Fibroblast of skin of left biceps (primary cell): ENCODE measurements at places on chromosomes 7 and 10.

GRCh38 chr7:50679218-50680007, 103.3 kb downstream of the GRB10 start:
- no peak for DNase-seq

DNA sequence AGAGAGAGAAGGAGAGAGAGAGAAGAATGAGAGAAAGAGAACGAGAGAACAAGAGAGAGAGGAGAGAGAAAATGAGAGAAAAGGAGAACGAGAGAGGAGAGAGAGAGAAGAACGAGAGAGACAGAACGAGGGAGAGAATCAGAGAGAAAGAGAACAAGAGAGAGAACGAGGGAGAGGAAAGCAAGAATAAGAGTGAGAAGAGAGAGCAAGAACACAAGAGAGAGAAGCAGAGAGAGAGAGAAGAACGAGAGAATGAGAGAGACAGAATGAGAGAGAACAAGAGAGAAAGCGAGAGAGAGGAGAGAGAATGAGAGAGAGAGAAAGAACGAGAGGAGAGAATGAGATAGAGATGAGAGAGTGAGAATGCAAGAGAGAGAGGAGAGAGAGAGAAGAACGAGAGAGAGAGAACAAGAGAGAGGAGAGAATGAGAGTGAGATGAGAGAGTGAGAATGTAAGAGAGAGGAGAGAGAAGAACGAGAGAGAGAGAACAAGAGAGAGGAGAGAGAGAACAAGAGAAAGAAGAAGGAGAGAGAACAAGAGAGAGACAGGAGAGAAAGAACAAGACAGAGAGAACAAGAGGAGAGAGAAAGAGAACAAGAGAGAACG, 68.2 kb downstream of the ASB13 start:
- no peak for DNase-seq

GRCh38 chr7:38276096-38276877, 2.9 kb upstream of the TARP start:
- no peak for DNase-seq

- no peak for DNase-seq
Observed at GRCh38 chr7:69585169-69585568, 13.1 kb upstream of the AUTS2 start.

DNA sequence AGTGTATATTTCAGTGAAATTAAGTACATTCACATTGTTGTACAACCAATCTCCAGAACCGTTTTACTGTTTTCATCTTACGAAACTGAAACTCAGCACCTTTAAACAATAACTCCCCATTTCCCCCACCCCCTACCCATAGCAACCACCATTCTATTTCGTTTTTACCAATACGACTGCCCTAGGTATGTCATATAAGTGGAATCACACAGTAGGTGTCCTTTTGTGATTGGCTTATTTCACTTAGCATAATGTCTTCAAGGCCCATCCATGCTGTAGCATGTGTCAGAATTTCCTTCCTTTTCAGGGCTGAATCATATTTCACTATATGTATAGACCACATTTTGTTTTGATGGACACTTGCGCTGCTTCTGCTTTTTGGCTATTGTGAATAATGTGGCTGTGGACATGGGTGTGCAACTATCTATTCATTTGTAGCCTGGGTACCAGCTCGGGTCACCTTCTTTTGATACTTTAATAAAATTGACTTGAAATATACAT, 34.3 kb upstream of the DLG5 start:
- no peak for DNase-seq

DNA sequence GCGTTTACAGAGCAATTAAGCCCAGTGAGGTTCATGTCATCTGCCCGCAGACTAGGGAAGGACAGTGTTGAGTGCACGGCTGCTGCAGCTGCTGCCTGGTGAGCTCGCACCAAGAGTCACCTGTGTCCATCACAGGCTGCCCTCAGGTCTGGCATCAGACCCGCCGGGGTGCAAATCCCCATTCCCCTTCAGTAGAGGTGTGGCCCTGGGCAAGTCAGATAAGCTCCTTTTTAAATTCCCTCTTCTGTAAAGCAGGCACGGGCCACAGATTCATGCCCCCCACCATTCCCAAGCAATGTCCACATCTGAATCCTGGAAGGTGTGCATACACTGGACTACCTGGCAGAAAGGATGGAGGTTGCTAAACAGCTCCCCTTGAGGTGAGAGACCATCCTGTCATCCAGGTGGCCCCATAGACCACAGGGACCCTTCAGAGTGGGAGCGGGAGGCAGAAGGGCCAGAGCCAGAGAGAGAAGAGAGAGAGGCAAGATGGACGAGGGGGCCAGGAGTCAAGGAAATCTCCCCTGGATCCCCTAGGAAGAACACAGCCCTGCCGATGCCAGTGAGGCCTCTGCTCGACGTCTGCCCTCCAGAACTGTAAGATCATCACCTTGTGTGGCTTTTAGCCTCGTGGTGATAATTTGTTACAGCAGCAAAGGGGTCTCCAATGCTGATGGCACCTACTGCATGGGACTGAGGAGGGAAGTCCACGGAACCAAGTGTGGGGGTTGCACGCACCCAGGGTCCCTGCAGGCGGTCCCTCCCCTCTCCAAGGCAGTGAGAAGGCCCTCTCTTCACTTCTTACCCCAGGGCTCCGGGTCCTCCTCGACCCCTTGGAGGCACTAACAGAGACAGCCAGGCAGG, 168.8 kb downstream of the TCERG1L start:
- DNase-seq: no peak

GRCh38 chr7:144519925-144520324, 116.4 kb upstream of the NOBOX start:
- DNase-seq: no peak

DNA sequence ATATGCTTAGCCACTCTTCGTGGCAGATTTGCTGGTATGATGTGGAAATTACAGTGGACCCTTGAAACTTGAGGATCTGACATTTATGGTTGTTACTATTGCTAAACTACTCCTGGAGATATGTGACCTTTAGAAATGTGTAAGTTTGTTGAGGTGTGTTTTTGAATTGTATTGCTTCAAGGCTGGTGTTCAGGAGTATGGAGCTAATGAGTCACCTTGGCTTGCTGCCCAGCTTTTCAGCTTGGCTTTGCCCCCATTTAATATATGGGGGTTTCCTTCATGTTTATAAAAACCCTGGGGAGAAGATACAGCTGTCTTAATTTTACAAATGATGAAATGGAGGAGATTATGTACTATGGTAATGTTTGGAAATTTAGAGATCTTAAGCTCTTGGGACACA, 11.6 kb downstream of the HBP1 start:
- peak; percentile 76 for DNase-seq

DNA sequence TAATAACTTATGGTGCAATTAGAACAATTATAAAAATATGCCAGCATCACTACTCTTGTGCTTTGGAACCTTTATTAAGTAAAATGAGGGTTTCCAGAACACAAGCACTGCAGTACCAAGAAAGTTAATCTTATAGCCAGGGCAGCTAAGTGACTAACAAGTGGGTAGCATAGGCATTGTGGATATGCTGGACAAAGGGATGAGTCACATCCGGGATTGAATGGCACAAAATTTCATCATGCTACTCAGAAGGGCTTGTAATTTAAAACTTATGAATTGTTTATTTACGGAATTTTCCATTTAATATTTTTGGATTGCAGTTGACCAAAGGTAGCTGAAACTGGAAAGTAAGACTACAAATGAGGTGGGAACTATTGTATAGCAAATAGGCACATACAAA, 250.6 kb downstream of the C7orf25 start:
- no peak for DNase-seq

GRCh38 chr7:131106681-131107336, 220.9 kb upstream of the MKLN1 start:
- no peak for DNase-seq

- no peak for DNase-seq
Observed at GRCh38 chr10:13792006-13792405, 205.2 kb downstream of the PRPF18 start.

GRCh38 chr7:16685535-16685934, 39.6 kb downstream of the BZW2 start:
- no peak for DNase-seq

GRCh38 chr7:557558-557881, 37.9 kb upstream of the PDGFA start:
- no peak for DNase-seq

DNA sequence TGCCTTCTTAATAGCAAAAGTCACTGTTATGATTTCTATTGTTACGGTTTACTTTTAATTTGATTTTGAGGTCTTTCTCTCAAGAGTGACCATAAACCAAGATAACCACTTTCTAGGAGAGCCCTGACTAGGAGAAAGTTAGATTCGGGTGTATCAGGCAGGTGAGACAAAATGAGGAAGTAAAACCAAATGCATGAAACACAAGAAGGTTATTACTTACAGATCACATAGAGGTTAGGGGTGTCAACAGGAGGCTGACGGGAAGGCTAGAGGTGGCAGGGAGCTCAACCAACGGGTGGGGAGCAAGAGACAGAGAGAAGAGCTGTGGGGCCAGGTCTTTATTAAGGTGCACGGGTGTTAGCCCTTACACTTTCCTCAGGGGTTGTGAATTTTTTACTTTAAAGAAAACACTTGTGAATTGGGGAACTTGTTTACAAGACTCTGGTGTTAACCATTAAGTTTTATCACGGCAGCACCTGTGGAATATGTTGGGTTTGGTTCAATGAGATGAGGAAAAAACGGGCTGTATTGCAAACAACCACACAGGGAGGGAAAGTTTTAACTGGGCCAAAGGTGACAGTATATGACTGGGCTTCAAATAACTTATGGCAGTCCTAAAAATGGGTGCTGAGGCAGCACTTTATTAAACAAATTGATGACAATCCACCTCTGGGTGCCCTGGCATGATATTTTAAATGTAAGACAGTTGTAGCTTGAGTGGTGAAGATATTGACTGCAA, 154.9 kb downstream of the SDHAF3 start:
- no peak for DNase-seq

GRCh38 chr7:151373599-151373998, 32.0 kb downstream of the NUB1 start:
- no peak for DNase-seq

DNA sequence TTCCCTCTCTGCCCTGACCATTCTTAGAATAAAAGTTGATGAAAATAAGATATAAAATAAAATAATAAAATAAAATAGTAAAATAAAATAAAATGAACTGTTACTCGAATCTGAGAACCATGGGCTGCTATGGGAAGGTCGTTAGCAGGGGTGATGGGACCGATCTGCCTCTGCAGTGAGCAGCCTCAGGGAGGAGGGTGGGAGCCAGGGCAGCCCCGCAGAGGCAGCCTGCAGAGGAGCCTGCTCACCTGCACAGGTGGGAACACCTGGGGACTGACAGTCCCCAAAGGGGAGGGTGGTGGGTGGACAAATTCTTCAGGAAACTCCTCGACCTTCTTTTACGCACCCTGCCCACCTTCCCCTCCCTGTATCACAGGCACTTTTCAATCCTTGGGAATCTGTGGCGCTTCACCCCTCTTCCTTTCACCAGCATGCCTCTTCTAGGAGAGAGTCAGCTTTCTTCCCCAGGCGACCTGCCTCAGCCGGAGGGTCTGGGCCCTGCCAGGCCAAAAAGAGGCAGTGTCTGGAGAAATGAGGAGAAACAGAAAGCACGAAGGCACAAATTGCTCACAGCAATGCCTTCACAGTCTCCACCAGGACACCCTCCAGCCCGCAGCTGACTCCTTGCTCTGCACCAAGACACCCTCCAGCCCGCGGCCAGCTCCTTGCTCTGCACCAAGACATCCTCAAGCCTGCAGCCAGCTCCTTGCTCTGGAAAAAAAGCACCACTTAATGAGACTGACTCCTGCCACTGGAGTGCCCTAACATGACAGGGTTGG, 368.4 kb upstream of the SHH start:
- DNase-seq: no peak

DNA sequence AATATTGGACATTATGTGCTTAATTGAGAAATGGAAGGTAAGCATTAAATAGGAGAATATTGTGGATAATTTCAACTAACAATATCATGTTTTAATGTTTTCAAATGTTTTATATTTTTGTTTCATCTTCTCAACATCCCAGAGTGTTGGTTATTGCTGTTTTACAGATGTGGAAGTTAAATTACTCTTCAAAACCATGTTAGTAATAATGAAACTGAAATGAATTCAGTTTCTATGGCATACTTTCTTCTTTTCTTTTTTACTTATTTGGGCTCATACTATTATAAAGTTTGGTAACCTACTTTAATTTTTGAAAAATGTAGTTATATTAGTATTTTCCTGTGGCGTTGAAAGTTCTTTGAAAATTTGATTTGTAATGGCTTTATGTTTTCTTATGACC, 4.2 kb downstream of the GLRX3 start:
- no peak for DNase-seq

GRCh38 chr7:138226001-138226476, 149.8 kb downstream of the AKR1D1 start:
- no peak for DNase-seq

- DNase-seq: peak; percentile 26
Observed at GRCh38 chr10:114684084-114684821, 26.2 kb upstream of the ABLIM1 start.

DNA sequence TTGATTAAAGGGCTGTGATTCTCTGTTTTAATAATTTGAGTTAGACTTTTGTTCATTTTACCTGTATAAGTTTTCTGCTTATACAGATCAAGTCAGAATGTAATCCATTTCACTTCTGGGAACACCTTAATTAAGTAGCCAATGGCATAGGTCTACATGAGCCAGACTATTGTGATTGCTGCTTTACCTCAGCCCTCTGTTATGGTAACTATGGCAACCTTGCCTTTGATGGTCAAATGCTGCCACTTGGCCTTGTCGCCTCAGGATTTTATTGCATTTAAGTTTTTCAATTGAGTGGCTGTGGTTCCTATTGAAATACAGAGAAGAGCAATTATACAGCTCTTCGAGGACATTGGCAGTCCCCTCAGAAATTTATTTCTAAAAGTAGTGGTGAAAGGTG, 64.3 kb upstream of the TMEM106B start:
- DNase-seq: no peak

GRCh38 chr7:64881461-64882287, 21.4 kb upstream of the ZNF273 start:
- no peak for DNase-seq

- no peak for DNase-seq
Observed at GRCh38 chr7:55343860-55344606, 21.1 kb upstream of the LANCL2 start.

- no peak for DNase-seq
Observed at GRCh38 chr10:130781623-130782022, 529.9 kb downstream of the TCERG1L start.

DNA sequence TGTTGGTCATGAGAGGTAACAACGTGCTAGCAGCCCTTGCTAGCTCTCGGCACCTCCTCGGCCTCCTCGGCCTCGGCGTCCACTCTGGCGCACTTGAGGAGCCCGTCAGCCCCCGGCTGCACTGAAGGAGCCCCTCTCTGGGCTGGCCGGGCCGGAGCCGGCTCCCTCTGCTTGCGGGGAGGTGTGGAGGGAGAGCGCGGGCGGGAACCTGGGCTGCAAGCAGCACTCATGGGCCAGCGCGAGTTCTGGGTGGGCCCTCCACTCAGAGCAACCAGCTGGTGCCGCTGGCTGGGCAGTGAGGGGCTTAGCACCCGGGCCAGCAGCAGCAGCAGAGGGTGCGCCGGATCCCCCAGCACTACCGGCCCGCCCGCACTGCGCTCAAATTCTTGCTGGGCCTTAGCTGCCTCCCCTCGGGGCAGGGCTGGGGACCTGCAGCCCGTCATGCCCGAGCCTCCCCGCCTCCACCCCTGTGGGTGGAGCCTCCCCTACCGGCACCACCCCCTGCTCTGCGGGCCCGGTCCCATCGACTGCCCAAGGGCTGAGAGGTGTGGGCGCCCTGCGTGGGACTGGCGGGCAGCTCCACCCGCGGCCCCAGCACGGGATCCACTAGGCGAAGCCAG, 96.1 kb downstream of the PAXIP1 start:
- no peak for DNase-seq
